ENCODE measurements at places on chromosomes 12 and 14.
A peak's percentile ranks its signal among the peaks of the same experiment; 100 is the strongest.

DNA sequence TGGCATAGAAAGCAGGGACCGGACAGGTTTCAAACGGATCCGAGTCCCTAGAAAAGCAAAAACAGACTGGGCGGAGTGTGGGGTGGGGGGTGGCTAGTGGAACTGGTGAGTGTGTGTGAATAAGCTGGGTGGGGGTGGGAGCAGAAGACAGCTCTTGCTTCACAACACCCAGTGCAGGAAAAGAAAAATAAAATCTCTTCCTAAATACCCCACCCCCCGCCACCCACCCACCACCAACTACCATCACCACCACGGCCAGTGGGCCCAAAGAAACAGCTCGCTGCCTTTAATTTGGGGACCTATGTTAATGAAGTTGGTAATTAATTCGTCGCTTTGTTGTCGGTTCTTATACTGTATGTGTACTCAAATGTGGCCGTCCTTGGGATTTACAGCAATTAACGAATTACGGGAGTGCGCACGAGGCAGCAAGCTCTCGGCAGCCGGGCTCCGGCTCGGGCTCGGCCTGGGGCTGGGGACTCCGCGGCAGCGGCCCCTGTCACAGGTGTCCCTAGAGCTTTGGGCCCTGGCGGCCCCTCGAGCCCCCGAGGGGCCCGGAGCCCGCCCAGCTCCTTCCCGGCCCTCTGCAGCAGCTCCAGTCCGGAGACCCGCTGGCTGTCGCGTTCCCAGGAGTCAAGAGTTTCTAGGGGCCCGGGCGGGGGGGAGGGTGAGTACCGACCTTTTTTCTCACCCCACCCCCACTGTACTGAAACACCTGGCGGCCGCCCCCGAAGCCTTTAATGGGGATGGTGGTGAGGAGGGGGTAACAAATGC, 1.5 kb upstream of the OTX2 start:
- no peak overlapping the region for H3K27ac ChIP-seq
- no peak for DNase-seq
- peaks cover 5% of the 10 kb centered on the region for H3K36me3 ChIP-seq
- no peak overlapping the region for H3K4me3 ChIP-seq
- H3K27me3 ChIP-seq = peaks cover 76% of the 10 kb centered on the region
- H3K4me1 ChIP-seq = peaks cover 5% of the 10 kb centered on the region

GRCh38 chr12:111196532-111196931, 172.4 kb downstream of the PHETA1 start:
- H3K36me3 ChIP-seq = no peaks in the 10 kb centered on the region
- peaks cover 1% of the 10 kb centered on the region for H3K27me3 ChIP-seq
- H3K27ac ChIP-seq = no peak overlapping the region
- no peak overlapping the region for H3K4me3 ChIP-seq
- no peak for DNase-seq

- H3K4me3 ChIP-seq = no peak overlapping the region
- no peak overlapping the region for H3K27ac ChIP-seq
- no peaks in the 10 kb centered on the region for H3K4me1 ChIP-seq
- no peak for DNase-seq
- no peaks in the 10 kb centered on the region for H3K27me3 ChIP-seq
These were observed 84.4 kb downstream of the FSCB start for GRCh38 chr14:44422699-44423098.

GRCh38 chr14:103401223-103402214, 16.3 kb downstream of the MARK3 start:
- peak overlapping the region; percentile 90 for H3K27ac ChIP-seq
- peaks cover 45% of the 10 kb centered on the region for H3K4me1 ChIP-seq
- H3K36me3 ChIP-seq = peaks cover 7% of the 10 kb centered on the region
- no peak overlapping the region for H3K4me3 ChIP-seq
